ENCODE measurements at places on chromosomes 3 and 15.

DNA sequence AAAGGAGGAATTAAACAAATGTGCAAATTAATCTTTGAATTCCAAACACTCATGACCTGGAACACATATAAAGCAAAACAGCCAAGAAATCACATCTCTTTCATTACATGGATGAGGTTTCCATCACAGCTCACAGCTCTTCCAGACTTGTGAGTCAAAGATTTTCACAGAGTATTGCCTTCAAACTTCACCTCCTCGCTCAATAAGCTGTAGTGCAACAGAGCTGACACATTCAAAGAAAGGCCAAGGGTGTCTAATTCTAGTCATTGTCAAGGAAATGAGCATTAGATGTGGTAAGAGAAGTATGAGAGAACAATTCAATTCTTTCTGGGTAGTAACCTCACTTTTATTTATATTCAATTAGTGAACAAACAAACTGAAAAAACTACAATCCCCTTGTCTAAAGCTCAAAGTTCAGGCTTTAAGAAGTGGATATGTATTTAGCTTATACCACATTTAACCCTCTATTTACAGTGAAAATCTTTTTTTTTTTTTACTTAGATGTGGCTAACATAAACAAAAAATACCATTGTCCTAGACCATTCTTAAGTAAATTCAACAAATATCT, 11.9 kb downstream of the WDR72 start:
- DNase-seq, result no peak

GRCh38 chr3:30518872-30519271, 87.5 kb upstream of the TGFBR2 start:
- no peak for DNase-seq

DNA sequence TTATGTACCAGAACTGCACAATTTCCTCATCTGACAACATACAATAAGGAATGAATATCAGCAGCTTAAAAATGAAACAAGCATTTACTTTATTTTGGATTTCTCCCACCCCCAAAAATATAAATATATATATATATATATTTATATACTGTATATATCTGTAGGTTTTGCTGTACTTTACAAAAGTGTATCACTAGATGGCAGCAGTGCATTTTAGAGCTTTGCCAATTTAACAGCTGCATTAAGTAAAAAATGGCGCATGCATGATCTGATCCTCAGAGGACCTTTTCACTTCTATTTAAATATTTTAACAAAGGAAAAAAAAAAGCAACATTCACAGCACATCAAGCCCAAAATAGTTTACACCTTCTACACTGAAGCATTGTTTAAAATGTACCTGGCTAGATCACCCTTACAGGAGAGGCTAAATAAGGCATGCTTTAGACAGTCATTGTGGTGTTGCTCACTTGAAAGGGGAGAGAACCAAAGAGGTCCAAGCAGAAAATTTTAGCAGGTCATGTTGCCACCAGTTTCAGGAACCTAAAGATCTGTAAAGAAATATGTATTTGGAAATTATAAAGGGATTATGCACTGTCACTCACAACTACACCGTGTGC, 72.6 kb downstream of the NPTN start:
- peak; percentile 72 for DNase-seq

- no peak for DNase-seq
Observed at GRCh38 chr3:196886144-196886543, 18.4 kb downstream of the SENP5 start.

- no peak for DNase-seq
Observed at GRCh38 chr3:155656466-155656865, 88.4 kb downstream of the PLCH1 start.

- DNase-seq, result no peak
Observed at GRCh38 chr3:196641333-196642054, 2.0 kb downstream of the NRROS start.

DNA sequence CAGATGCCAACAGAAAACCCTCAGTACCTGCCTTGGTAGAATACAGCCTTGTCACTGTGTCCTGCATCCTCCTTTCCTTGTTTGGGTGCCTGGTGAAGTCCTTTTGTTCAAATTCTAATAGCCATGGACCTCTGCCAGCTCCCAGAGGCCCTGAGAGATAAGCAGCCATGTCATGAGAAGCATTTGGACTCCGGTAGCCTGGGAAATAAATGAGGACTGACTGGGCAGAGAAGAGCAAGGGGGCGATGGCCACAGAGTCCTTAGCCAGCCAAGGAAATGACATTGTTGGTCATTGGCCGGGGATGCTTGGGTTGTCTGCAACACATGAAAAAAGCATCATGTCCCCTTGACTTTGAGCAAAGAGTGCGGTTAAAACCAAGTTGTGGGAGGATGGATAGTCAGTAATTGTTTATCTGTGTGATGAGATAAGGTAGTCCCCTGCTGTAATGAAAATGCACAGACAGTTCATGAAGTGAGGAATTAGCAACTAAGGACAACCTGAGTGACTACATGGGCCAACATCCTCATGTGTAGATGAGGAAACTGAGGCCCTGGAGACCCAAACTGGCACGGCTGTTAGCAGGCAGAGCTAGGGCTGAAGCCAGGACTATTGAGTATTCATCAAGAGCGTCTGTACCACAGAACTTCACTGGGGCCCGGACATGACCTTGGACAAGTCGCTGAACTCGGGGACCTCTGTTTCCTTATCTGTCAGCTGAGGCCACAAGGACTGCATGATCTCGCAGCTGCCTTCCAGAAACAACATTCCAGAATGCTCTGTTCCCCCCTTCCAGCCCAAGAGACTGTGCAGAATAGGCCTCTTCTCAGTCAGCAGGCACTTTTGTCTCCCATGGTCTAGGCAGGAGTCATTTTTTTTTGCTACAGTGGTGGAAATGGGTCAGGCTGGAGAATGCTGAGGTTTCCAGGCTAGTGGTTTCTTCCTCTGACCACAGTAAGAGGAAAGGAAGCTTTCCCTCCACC, 90.5 kb upstream of the CTDSPL start:
- peak; percentile 18 for DNase-seq

DNA sequence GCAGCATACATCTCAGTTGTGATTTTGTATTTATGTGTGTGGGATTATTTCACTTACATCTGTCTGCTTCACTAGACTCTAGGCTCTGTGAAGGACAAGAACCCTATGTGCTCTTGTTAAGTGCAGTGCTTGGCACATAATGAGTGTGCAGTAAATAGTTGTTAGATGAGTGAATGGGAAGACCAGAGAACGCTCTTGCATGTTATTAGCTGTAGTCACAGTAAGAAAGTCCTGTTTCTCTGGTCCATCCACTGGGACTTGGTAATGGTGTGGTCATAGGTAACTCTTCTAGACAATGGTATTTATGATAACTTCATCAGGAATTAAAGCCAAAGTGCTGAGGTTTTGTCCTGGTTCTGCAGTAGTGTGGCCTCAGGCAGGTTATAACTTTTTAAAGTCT, 1.4 kb upstream of the AQP9 start:
- DNase-seq, result peak; percentile 20

All from fibroblast of skin of right biceps (primary cell).